ENCODE measurements at places on chromosomes 1 and 21.
A peak's percentile ranks its signal among the peaks of the same experiment; 100 is the strongest.

GRCh38 chr1:211013346-211014240 is 120.4 kb downstream of the KCNH1 start:
- DNase-seq = no peak

GRCh38 chr21:42923553-42924432 is 1.6 kb downstream of the ERVH48-1 start:
- peak; percentile 79 for DNase-seq

GRCh38 chr1:119475866-119476439 is 31.1 kb upstream of the HSD3B1 start:
- DNase-seq = no peak

DNA sequence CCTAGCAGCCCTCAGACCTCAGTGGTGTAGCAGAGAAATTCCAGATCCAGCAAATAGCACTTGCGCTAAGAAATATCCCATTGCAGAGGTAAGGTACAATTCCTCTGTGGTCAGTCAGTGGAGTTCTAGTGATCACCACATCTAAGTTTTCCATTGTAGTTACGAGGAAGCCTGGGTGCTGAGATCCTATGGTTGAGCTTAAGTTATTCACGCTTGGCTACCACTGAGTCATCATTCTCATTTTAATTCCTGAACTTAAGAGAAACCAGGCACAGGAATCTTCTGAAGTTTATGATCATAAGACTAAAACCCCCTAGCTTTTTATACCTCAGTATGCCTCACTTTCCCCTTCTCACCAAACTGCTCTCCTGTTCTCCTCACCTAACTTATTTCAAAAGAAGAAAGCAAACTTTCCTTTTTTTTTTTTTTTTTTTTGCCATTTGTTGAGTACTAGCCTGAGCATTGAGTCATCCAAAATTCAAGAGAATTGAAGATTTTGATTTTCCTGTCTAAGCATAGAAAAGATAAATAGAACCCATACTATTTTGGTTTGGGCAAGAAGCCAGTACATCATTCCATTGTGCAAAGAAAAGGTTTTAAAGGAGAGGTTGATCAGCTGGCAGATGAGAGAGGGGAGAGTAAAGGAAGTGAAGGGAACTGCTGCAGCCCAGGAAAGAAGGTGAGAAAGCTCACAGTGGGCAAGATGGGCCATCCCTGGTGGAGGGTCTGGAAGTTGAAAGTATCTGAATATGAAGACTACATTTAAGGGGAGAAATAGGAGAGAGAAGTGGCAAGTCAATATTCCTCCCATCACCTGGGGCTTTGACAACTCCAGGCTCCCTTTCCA is 39.9 kb downstream of the SERBP1 start:
- no peak for DNase-seq

GRCh38 chr1:161223805-161224694 is 622 bp upstream of the APOA2 start:
- DNase-seq = no peak

DNA sequence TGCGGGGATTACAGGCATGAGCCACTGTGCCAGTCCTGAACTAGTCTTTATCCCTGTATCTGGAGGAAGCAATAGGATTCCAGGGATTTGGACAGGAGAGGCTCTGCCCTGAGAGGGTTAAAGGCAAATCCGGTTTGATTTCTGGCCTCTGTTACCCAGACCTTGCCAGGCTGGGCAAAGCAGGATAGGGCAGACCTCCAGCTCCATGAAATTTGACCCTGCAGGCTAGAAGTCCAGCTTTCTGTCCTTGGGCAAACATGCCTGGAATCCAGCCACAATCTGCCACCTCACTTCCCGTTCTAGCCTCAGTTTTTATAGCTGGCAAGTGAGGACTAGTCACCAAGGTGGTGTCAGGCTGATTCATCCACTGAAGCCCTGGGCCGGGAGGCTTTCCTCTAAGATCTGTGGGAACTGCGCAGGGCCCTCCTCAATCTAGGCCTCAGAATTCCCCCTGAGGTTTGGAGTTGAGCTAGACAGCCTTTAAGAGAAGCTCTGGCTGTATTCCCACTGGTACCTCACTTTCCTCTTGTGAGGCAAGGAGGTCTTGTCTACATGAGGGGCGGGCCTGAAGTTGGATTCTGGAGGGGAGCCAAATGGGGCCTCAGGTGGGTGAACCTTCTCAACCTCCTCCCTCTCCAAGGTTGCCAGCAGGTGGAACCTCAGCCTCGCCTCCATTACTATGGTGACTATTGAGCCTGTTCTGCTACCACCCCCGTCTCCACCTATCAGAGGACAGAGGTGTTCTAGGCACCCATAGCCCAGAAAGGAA is 7.0 kb upstream of the P3R3URF start:
- DNase-seq = no peak

GRCh38 chr1:221824025-221824424 is 82.1 kb upstream of the DUSP10 start:
- DNase-seq = no peak

- DNase-seq = no peak
Measured at GRCh38 chr21:17269760-17270159, 243.1 kb upstream of the CXADR start.

GRCh38 chr1:183632964-183633363 is 2.6 kb downstream of the ARPC5 start:
- no peak for DNase-seq

DNA sequence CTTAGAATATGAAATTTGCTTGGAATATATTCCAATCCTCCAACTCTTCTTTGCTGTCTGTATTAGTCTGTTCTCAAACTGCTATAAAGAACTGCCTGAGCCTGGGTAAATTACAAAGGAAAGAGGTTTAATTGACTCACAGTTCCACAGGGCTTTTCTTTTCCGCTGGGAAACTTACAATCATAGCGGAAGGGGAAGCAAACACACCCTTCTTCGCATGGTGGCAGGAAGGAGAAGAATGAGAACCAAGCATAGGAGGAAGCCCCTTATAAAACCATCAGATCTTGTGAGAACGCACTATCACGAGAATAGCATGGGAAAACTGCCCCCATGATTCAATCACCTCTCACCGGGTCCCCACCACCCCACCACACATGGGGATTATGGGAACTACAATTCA is 14.8 kb downstream of the CENPF start:
- no peak for DNase-seq

DNA sequence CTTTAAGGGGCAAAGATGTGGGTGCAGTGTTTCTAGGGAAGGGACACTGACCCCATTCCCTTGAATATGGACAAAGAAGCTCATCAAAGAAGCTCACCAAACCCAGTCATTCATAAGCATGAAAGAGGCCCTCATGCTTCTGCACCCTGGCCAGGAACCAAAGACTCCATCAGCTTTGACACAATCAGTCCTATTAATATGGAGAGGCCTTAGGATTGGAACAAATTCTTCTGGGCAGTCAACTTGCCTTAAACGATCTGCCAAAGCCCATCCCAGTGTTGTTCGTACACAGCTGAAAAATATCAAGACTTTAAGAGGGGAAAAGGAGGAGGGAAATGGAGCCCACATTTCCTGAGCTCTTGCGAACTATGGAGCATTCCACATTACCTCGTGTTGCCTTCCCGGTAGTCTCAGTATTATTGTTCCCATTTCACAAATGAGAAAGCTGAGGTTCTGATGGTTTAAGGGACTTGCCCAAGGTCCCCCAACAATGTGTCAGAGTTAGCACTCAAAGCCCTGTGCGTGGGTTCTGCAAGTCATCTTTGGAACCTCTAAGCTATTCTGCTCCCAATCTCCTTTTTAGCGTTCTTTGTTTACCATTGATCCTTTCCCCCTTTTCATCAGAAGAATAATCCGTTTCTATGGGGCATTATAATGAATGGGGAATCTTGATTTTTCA is 161.9 kb downstream of the ZBTB18 start:
- no peak for DNase-seq

- no peak for DNase-seq
Measured at GRCh38 chr1:180952657-180953013, 39.9 kb downstream of the KIAA1614 start.

GRCh38 chr1:205247130-205247921 is 19.6 kb downstream of the TMCC2 start:
- DNase-seq = no peak

DNA sequence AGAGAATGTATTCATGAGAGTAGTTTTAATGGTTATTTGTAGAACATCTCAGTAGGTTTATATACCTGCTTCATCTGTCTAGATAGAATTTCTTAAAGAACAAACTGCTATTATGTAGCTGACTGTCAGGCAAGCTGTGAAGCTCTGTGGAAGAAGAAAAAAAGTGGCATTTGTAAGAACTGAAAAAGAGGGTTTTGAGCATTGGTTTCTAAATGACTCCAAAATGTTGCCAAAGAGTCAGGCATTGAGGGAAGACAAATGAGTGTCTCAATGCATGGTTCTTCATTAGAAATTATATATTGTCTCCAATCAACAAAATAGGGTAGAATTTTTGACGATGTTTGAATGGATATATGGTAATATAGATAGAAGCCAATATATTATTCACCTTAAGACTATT is 1276.1 kb downstream of the KCNT2 start:
- DNase-seq = no peak

DNA sequence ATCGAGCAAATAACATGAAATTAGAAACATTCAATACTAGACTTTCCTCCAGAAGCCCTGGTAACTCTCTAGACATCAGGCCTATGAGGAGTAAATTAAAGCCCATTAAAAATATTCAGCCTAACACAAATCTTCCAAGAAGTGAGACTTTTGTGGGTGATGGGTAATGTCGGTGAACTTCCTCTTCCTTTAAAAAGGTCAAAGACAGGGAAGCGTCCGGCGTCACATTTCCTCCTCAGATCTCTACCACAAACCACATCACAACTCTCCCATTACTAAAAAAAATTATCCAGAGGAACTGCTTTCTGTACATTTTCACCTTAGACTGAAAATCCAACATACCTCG is 1.4 kb downstream of the EIF4G3 start:
- DNase-seq = peak; percentile 54

GRCh38 chr1:186849271-186849671 is 20.5 kb downstream of the PLA2G4A start:
- DNase-seq = no peak

DNA sequence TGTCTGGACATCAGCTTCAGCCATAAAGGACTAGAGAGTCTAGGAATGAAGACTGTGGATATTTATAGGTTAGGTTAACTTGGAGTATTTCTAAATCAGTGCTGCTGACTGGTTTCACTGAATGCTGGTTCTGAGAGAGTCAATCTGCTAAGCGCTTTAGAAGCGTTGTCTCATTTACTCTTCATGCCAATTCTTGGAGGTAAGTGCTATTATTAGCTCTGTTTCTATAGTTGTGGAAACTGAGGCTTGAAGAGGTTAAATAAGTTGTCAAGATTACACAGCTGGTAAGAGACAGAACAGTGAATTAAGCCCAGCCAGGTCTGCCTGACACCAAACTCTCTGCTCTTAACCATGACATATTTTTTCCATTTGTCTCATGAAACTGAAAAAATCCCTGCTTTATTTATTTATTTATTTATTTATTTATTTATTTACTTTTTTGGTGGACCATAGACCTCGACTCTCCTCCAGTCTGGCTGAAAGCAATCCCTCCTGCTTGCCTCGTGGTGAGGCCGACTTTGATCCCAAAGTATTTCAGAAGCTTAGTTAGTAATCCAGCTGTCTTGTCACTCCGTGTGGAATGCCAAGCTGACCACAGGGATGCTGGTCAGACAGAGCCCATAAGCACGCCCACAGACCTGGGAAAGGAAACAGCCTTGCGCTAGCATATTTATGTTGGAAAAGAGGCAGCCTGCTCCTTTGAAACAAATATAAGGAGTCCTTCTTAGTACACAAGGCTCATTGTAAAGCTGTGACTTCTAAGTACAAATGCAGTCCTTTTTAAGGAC is 16.9 kb downstream of the NTMT2 start:
- no peak for DNase-seq

- no peak for DNase-seq
Measured at GRCh38 chr1:53411541-53412152, 47.6 kb upstream of the DMRTB1 start.

DNA sequence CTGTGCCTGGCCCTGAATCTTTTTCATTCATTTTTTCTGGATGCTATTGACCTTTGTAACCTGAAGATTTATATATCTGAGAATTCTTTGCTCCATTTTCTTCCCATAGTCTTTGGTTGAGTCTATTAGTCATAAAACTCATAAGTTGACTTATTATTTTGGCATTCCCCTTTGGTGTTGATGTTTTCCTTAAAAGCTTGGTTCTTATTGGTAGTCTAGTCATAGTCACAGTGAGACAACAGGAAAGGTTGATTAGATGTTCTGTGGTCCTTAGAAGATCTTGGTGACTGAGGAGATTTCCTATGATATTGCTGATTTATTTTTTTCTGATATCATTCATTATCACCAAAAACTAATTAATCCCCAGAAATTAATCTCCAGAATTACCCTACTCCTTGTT is 86.2 kb downstream of the PTPRC start:
- DNase-seq = no peak

DNA sequence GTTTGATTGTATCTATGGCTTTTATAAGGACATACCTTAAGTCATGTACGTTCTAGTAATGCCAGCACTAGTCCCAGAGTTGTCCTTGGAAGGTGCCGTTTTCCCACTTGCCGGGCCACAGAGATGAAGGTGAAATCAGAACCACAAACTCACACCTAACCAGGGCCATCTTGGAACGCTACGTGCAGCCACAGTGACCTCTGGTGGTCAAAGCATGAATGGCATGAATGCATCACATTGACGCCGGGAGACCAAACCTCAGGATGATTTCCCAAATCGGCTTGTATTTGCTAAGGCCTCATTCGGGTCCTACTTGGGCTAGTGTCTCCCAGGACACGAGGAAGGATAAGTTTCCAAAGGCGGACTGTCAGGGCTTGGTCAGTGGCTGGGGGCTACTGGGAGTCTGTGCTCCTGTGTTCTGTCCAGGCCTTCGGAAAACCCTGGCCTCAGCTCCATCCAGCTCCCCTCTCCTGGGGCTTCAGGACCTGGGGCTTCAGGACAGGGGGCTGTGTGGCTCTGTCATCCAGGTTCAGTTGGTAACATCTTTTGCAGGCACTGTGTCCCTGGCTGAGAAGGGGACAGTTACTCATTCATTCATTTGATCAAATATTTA is 260.5 kb downstream of the PRDM2 start:
- DNase-seq = peak; percentile 87

GRCh38 chr1:223326776-223327175 is 37.2 kb downstream of the SUSD4 start:
- DNase-seq = no peak

DNA sequence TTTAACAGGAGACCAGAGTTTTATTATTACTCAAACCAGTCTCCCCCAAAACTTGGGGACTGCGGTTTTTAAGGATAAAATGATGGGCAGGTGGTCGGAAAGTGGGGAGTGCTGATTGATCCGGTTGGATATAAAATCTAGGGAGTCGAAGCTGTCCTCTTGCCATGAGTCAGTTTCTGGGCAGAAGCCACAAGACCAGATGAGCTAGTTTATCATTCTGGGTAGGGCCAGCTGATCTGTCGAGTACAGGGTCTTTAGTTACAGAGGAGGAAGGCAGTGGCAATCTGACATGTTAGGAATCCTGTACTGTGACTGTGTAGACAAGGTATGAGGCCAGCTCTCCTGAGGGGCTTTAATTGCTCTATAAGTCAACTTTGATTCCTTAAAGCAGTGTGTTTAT is 22.9 kb upstream of the FOXE3 start:
- DNase-seq = no peak
